ENCODE measurements at places on chromosomes 1 and 21.

DNA sequence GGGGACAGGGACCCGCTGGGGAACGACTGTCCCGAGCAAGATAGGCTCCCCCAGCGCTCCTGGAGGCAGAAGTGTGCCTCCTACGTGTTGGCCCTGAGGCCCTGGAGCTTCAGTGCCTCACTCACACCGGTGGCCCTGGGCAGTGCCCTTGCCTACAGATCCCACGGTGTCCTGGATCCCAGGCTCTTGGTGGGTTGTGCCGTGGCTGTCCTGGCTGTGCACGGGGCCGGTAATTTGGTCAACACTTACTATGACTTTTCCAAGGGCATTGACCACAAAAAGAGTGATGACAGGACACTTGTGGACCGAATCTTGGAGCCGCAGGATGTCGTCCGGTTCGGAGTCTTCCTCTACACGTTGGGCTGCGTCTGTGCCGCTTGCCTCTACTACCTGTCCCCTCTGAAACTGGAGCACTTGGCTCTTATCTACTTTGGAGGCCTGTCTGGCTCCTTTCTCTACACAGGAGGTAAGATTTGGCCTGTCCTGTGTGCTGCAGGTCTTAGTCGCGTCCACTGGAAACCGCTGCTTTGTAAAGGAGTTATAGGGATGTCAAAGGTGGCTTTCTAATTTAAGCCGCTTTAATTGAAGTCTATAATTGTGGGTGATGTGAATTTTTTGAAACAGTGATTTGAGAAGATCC lies 717 bp downstream of the UBIAD1 start:
- DNase-seq, result no peak

DNA sequence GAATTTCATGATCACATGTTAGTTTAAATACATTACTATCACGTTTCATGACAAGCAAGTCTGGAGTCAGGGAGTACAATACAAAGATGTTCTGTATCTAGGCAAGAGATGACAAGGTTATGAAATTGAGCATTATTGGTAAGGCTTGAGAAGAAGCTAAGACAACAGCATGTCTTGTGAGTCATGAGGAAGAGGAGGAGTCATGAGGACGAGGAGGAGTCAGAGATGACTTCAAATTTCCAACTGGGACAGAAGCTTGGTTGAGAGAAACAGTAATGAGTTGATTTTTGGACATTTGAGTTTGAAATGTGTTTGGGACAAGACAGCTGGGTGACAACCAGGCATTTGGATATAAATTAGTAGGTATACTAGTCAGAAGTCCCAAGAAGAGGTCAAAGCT lies 4.3 kb upstream of the UBE2U start:
- no peak for DNase-seq

DNA sequence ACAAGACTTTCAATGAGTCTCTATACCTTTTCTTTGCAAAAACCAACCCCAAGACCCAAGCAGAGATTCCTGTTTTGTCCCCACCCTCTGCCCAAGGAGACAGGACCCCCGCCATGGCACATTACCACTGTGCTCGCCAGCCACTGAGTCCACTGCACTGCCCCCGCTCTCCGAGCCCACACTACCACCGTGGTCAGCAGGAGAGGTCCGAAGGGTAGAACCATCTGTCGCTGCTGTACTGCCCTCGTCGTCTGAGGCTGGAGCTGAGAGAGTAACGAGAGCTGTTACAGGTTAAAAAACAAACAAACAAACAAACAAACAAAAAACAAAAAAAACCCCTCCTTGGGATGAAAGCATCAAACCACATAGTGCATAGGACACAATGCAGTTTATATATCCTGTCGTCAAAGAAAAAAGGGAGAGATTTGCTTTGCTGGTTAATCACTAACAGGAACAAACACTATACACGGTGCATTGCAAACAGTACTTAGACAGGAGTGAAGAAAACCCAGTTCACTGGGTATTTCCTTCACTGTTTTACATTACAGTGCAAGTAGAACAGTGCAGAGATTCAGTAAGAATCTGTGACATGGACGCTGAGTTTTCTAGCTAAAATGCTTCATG lies 71.0 kb downstream of the UBR4 start:
- no peak for DNase-seq

DNA sequence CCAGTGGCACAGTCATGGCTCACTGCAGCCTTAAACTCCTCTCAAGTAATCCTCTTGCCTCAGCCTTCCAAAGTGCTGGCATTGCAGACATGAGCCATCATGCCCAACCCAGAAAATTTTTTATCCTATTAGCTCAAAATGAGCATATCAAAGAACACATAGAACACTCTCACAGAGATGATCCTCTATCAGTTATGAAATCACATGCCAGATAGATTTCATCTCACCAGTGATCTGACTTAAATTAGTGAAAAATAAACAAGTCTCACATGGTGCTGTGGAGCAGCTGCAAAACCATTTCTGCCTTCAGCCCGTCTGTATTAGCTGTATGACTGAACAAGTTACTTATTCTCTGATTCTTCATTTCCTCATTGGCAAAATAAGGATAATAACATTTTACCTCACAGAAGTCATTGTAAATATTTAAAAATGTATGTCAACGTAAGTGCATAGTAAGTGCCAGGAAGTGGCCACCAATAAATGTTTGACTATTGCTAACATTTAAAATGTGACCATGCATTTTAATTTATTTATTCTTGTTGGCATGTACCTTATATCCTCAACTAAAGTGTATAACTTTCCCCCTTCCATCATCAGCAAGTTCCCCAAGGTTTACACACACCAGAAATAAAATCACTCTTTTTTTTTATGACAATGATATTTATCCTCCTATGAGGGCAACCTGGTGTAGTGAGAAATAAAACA lies 29.0 kb upstream of the SLC19A2 start:
- DNase-seq, result no peak

DNA sequence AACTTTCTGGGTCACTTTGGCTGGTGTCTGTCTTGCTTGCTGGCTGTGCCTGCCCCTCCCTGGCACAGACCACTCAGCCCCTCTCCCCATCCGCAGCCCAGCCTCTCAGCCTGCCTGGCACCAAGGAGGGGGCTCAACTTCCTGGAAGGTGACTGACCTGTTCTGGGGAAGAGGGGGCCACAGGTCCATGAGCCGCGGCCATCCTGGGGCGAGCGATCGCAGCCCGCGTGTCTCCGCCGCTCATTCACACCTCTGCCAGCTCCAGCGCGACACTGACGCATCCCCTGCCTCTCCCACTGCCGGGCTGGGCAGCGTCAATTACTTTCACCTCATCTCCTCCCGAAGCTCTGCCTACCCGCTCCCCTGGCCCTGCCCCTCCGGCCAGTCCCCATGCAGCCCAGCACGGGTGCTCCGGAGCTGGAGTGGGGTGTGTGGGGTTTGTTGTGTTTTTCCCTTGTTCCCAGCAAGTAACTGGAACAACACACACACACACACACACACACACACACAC lies 14.3 kb downstream of the SLC6A9 start:
- no peak for DNase-seq

DNA sequence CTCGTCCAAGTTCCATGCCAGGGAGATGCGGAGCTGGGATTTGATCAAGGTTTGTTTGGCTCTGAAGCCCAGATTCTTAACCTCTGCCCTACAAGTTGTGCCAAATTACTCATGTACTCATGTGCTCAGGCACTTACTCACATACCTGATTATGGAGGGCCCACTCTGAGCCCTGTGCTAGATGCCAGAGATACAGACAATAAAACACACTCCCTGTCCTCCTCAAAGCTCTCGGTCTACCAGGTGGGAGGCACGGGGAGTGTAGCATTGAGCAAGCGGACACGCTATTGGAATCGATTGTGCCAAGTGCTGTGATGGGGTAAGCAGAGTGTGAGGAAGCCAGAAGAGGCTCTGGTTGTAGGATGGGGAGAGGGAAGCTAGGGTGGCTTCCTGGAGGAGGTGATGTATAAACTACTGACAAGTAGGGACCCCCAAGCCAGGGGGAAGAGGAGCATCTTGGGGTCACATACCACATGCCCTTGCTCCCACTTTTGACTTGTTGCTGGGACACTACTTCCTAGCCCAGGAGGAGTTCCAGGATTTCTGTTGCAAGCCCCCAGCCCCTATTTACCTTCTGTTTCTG lies 49.8 kb upstream of the IFNLR1 start:
- DNase-seq, result peak; percentile 12
